ENCODE measurements at places on chromosomes 1 and 21.

DNA sequence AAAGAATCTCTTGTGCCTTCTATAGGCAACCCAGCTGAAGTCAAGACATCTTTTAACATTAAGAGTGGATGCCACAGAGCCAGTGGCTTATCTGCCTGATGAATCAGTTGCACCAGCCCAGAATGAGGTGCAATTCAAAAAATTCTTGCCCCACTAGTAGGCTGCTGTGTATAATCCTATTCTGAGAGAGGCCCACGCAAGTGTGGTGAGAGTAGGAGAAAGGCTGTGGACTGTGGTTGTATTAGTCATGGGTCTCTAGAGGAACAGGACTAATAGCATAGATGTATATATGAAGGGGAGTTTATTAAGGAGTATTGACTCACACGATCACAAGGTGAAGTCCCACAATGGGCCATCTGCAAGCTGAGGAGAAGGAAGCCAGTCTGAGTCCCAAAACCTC, 216.4 kb downstream of the LTN1 start:
- peak; percentile 32 for DNase-seq

DNA sequence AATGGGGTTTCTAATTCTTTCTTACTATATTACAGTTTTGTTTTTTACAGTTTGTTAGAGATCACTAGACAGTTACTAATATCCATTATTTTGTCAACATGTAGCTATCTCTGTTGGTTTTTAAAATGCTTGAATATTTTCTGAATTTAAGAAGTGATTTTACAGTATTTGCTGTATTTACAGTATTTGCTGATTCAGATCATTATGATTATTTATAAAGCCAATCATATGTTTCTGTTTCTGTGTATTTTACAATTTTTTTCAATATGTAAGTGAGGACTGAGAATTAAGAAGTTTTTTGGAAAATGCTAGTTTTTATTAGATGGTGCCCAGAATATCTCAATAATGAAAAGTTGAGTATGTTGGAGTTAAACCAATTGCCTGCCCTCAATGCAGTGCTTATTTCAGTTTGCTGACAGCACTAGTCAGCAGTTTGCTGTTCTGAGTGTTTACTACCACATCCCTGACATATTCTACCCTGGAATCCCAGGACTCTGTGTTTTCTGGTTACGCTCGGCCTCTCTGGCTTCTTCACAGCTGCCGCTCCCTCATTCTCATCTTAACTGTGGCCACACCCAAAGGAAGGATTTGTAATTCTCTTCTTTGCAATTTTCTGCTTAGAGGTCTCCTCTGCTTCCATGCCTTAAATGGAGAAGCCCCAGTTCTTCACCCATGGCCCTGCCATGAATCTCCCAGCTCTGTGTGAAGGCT, 68.0 kb upstream of the BACH1 start:
- no peak for DNase-seq

DNA sequence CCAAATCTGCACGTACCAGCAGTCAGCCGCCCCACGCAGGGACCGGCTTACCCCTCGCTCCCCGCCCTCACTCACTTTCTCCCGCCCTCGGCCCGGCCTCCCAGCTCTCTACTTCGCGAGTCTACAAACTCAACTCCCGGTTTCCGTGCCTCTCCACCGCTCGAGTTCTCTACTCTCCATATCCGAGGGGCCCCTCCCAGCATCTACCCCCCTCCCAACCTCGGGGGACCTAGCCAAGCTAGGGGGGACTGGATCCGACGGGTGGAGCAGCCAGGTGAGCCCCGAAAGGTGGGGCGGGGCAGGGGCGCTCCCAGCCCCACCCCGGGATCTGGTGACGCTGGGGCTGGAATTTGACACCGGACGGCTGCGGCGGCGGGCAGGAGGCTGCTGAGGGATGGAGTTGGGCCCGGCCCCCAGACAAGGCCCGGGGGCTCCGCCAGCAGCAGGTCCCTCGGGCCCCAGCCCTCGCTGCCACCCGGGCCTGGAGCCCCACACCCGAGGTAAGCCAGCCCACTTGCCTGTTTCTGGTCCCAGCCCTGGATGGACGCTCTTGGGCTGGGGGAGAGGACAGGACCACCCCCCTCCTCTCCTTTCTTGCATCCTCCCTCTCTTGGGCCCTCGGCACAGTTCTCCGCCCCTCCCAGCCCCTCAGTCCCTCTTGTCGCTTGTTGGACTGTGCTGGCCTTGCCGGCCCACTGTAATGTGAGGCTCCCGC, at the start of gene ARTN:
TSS of gene ARTN (plus strand) at position 416 of the 715 bp plus-strand sequence. CDS start 1,856 bp downstream, outside the sequence.
- DNase-seq, result no peak

- no peak for DNase-seq
Measured at GRCh38 chr21:34055615-34056014, 17.8 kb upstream of the MRPS6 start.

DNA sequence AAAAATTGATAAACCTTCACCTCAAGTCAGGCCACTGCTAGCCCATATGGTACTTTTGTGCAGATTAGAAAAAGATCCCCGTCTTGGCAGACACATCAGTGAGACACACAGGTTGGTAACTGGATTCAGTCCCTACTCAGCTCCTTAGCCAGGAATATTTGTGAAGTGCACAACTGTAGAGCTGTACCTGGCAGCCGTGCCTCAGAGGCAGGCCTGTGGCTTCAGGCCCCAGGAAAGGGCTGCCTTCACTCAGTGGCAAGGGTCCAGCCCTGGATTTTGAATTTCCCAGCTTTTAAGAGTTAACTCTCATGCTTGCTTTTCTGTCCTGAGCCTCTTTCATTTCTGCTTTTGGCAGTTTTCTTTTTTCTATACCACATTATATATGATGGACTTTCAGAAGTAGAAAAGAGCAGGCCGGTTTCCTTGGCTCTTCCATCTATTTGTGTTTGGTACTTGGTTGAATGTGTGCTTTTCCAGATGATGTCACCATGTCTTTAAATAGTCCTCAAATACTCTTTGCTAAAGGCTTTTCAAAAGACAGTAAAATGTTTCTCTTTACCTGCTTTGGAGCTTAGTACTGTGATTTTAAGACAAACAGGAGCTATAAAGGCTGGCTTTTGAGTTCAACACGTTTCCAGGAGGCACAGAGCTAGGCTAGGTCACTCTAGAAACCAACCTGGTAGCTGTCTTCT, 186.6 kb downstream of the AK5 start:
- DNase-seq, result no peak

DNA sequence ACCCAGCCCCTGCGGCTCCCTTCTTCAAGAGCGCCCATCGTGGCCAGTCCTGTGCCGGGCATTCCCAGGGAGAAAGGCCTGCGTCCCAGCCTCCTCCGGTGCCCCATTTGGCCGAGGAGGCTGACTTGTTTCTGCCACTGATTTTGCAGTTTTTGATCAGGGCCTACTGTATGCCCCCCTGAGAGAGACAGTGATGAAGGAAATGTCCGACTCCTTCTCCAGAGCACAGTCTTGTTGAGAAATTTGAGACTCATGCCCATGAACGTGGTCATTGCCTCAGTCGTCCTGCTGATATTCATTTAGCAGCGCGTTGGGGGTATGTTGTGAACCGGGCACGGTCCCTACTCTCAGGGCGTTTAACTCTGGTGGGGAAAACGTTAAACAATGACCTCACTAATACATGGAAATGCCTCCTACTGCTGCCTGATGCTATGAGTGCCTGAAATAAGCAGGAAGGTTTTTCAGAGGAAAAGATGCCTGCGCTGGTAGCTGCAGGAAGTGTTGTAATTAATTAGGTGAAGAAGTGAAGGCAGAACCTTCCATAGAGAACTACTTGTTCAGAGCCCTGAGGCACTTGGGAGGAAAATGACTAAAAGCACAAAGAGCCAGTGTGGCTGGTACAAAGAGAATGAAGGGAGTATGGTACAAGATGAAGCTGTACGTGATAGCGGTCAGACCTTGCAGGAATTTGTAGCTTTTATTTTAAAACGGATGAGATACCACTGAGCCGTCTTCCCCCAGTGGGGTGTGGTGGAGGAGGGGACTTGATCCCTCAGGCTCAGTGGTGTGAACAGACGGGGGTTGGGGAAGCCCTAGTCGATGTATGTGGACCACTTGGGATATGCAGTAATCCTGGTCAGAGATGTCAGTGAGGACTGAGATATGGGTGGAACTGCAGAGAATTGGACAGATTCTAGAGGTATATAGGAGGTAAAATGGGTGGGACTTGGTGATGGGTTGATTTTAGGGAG, 730 bp downstream of the ZCCHC17 start:
- DNase-seq, result no peak

GRCh38 chr1:199411506-199411905, 616.0 kb upstream of the NR5A2 start:
- DNase-seq, result no peak

GRCh38 chr1:25083481-25084345, 148.6 kb downstream of the SYF2 start:
- DNase-seq, result no peak

- DNase-seq, result no peak
Measured at GRCh38 chr1:42942444-42942843, 16.2 kb downstream of the SLC2A1 start.

DNA sequence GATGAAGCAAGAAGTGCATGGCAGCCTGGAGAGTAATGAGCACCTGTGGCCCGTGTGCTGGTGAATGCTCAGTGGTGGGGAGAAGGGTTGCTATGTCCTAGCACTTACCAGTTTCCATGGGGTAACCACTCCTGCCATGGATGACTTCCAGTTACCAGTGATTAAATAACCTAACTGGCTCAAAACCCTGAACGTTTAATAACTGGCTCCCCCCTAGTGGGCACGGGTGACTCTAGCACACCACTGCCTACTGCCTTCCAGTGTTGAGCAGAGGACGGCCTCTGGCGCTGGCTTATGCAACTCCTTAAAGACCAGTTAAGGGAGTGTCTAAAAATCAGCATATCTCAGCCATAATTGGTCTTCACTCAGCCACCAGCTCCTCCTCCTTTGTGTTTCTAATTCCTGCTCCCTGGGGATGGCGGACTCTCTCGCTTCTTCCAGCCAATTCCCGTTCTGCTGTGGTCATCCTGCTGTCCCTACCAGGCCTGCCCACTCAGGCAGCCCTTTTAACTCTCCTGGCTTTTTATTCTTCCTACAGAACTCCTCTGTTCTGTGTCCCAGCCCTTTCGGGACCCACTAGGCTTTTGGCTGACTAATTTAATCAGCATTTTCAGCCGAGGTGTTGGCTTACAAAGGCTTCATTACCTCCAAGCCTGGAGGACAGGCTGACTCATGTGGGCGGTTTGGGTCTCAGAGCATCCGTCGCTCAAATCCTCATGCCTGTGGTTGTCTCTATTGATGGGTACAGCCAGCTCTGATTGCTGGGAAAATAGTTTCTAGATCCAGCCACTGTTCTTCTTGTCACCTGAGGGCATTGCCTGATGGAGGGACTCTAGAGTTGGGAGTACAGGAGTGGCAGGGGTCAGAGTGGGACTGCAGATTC, 332.4 kb downstream of the CAMTA1 start:
- DNase-seq, result no peak

GRCh38 chr1:225877580-225877979, 4.6 kb downstream of the TMEM63A start:
- no peak for DNase-seq

DNA sequence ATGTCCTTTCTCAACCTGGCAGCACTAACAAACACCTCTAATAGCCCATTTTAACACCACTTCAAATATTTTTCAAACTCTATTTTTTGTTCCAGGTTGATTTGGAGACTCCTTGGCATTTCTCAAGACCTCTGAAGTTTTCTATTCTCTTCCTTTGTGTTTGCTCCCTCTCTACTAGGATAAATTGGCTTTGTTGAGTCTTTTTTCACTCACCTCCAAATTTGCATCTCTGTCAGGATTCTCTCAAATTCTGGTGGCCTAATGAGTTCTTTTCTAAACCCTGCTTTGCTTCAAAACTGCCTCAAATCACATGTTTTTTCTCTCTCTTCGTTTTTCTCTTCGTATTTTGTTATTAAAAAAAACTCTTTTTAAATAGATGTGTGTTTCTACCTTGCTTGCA, 582.2 kb upstream of the ADGRL4 start:
- DNase-seq, result no peak

DNA sequence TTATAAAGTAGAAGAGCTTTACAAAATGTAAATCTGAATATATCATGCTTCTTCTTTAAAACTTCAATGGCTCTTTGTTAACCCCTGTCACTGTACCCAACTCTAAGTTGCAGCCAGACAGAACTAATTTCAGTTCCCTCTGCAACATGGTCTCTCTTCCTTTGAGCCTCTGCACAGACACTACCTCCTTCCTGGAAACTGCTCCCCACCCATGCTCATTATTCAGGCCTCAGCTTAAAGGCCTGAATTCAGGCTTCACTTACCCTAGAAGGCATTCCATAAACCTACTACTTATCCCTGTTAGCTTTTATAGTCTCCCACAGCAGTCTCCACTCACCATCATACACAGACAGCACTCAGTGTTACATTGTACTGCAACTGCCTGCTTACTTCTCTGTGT, 2.6 kb upstream of the EEIG2 start:
- no peak for DNase-seq

DNA sequence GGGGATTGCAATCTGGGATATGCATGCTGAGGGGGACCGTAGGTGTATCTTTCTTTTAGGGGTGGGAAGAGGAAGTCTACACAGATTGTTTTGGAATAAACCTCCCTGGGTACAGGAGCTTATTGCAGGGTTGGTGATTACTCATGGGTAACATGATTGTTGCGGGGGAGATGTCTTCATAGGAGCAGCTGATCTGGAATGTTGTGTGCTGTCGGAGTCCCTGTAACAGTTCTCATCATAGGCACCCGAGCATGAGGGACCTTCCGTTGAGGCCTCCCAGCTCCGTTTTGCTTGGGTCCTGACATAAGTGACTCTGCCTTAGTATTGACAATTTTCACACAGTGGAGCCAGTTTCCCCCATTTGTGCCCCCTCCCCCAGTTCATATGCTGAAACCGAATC, 4.2 kb upstream of the PRXL2B start:
- no peak for DNase-seq

DNA sequence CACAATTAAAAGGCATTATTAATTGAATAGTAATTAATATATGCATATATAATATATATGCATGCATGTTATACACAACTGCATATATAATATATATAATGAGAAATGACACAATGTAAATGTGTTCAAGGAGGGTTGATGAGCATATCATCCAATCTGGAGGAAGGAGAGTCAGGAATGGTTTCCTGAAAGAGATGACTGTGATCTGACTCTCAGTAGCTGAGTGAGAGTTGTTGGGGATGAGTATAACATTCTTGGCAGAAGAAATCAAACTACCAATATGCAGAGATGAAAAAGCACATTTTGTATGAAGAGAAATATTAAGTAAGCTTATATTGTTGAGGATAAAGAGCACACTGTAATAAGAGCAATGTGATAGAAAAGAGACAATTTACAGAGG, 37.3 kb downstream of the F13B start:
- DNase-seq, result no peak

DNA sequence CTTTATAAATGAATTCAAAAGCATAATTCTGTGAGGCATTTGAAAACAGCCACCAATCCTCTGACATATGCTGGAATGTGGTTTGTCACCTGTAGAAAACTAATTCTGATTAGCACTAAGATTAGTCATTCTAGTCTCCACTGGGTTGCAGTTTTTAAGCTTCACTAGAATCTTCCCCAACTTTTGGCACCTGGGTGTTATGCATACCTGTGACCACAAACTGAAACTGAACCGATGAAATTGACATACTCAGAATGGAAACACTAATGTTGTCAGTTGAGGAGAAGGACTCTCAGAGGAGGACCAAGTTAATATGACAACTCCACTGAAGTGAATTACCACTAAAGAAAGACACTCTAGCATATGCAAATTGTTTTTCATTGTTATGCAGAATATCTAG, 285.8 kb upstream of the NEGR1 start:
- DNase-seq, result no peak

GRCh38 chr1:20586953-20587660, 1.8 kb upstream of the CDA start:
- DNase-seq, result no peak

- no peak for DNase-seq
Measured at GRCh38 chr1:18294437-18295176, 186.1 kb upstream of the KLHDC7A start.

GRCh38 chr21:16022921-16023320, 293.1 kb downstream of the USP25 start:
- DNase-seq, result no peak

Data from stimulated activated CD4-positive, alpha-beta T cell treated with anti-CD3 and anti-CD28 coated beads, TNF-alpha, amount 100 ng/mL, for 24 hours (primary cell).